ENCODE measurements at places on chromosomes 11 and 22.

GRCh38 chr11:110345743-110346142 is 49.3 kb upstream of the RDX start:
- DNase-seq: no peak

DNA sequence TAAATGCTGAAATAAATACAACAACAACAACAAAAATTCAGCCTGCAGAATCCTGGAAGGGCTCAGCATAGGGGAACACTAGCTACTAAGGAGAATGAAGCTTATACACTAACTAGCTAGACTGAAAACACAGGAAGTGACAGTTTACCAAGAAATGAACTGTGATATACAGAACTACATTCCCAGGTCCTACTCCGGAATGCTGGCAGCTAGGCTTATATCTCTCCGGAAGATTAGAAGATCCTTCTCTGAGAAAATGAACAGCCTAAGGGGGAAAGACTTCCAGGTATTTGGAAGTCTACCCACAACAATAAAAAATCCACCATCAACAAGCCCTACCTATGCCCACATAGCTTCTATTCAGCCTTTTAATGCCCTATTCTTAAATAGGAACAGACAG is 31.0 kb downstream of the CCDC34 start:
- no peak for DNase-seq

DNA sequence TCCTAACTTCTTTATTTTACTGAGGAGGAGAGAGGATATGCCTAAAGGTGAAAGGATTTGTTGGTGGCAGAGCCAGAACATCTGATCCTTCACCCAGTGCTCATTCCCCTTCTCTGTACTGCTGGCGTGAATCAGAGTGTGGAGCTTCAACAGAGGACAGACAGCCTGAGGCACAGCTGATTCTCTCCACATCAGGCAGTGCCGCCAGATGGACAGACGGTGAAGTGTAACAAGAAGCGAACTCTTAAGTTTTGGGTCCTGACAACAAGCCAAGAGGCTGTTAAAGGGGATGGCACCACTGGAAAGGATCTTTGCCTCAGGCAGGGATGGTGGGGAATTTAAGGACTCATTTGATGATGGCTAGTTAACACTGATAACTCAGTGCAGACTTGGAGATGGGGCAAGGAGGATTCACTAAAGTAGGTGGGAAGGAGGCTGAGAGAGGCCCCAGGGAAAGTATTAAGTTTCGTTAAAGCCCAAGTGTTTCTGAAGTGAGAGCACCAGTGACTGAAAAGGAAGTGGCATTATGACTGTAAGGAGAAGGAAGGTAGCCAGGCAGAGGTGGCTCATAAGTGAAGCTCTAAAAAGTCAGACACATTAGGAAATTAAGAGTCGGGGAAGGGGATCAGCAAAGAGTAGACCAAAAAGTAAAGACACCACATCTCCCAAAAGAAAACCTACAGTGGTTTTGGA is 81.3 kb downstream of the CLPB start:
- no peak for DNase-seq

DNA sequence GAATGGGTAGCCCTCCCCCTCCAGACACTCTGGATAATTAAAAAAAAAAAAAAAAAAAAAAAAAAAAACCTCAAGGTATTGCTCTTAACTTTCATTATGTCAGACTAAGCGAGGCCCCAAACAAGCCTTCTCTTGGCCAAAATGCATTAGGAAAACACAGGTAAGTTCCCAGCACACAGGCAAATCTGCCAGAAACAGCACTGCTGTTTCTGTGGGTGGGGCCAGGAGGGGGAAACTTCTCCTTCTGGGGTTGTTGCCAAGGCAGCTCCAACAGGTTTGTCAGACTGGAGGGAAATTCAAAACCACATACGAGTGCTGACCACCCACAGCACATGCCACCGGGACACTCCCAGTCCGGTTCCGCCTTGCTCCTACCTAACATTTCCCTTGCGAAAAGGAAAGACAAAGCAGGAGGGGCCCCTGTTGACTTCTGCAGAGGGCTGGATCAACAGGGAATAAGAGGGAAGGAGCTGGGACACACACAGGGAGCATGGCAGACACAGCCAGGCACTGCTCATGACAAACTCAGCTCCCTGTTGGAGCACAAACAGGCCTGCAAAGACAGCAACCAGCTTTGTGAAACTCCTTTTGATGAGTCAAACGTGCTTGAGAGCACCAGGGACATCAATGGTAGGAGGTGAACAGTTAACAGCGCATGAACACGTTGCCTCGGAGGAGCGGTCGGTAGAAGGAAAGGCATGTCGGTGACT is 55.0 kb downstream of the MYH9 start:
- DNase-seq: peak; percentile 62

- no peak for DNase-seq
These were observed 7.0 kb downstream of the DNAJB13 start for GRCh38 chr11:73957654-73958361.

DNA sequence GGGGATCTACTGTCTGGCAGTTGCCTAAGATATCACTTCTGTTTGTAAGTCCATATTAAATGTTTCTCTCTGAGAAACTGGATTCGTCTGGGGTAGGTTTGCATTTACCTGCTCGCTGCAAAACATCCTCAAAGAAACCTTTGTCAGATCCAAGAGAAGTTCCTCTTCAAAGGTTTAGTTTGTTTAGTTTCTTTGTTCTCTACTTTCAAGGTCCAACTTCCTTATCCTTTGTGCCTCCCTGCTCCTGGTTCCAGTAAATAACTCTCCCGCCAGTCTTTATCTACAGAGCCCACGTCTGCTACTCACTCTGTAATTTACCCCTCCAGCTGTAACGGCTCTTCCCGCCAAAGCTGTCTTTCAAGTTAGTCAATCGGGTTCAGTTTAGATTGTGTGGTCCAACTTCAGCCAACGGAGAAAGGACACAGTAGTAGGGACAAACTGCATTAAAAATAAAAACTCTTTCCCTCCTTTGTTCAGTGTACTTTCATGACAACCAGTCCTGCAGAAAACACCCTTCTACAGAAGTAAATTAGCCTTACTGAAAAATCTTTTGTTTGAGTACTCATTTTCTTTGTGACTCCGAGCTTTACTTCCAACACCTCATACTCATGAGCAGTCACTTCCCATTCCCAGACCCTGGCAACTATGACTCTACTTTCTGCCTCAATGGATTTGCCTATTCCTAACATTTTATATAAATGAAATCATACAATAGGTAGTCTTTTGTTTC is 41.0 kb downstream of the TMPRSS5 start:
- no peak for DNase-seq

DNA sequence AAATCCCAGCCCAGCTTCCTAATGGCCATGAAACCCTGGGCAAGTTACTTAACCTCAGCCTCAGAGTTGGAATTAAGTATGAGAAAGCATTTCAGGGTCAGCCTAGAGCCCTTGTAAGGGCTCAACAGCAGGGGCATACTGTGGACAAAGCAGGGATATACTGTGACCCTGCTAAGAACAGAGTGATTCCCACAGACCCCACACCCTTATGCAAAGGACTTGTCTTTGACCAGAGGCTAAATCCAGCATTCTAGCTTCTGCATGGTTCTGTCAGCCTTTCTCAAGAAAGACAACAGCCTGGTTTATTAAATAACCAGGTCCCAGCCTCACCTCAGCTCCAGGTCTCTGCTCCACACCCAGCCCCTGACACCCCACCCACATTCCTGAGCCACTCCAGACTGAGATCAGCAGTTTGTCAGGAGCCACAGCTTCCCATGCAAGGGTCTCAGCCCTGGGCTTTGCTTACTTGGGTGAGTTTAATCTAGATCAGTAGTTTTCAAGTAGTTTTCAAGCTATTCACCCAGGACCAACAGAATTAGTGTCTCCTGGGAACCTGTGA is 69.2 kb downstream of the GALNT18 start:
- DNase-seq: no peak

DNA sequence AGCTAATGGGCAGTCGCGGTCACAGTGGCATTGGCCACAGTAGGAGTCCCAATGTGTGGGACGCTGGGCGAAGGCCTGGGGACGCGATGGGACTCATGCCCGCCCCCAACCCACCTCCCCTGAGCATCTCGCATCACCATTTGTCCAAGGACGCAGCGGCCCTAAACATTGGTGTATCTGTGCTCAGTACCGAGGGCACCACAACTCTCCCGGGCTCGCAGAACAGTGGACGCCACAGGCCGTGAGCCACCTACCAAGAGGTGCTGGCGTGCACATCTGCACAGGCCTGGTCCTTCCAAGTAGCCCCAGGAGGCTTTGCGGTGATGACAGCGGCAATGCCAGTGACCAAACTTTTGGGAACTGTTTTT is 27.3 kb downstream of the RRP7A start:
- DNase-seq: no peak

DNA sequence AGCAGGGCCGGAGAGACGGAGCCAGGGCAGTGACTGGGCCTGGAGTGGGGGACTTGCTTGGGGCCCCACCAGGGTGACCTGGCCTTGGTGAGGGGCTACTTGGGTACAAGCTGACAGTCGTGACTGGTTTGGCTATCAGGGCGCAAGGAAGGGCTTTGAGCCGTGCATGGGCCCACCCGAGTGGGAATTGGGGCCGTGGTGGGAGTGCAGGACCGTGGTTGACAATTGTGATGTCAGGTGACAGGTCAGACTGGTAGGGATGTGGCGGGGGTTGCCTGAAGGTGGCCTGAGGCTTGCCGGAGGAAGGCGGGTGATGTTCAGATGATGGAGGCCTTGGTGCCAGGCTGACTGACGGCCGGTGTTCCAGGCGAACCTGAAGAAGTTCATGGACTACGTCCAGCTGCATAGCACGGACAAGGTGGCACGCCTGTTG is 5.6 kb downstream of the SHANK3 start:
- no peak for DNase-seq

DNA sequence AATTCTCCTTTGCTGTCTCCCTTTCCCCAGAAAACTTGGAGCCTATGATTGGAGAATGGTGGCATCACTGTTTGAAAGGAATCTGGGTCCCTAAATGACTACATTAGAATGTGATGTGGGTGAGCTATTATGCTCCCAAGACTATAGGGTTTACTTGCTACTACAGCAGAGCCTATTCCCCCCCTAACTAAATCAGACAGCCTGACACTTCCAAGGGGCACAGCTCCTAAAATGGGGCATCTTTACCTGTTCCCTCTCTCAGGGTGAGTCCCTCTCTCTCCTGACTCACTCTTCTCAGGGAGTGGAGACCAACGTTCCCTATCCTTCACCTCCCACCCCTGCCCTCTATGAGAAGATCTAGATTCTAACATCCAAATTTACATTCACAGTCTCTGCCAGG is 775 bp upstream of the ISX start:
- no peak for DNase-seq

GRCh38 chr11:63940786-63941185 is 2.0 kb downstream of the NAA40 start:
- no peak for DNase-seq

GRCh38 chr22:48065892-48066291 is 1303.4 kb downstream of the TBC1D22A start:
- no peak for DNase-seq

GRCh38 chr11:64856382-64857227 is 12.2 kb upstream of the CDC42BPG start:
- DNase-seq: peak; percentile 35

DNA sequence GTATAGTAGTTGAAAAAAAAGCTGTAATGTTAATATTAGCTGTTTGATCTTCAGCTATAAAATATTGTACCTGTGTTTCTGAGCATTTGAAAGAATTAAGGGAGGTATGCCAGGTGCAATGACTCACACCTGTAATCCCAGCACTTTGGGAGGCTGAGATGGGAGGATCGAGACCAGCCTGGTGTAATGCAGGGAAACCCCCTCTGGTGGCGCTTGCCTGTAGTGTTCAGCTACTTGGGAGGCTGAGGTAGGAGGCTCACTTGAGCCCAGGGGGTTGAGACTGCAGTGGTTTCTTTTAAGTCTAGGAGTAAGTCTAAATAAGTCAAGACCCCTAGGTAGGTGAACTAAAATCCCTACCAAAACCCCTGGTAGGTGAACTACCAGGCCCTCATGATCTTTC is 37.1 kb downstream of the TAF1D start:
- DNase-seq: no peak

- DNase-seq: no peak
These were observed 11.5 kb downstream of the TSPAN32 start for GRCh38 chr11:2313051-2313951.

DNA sequence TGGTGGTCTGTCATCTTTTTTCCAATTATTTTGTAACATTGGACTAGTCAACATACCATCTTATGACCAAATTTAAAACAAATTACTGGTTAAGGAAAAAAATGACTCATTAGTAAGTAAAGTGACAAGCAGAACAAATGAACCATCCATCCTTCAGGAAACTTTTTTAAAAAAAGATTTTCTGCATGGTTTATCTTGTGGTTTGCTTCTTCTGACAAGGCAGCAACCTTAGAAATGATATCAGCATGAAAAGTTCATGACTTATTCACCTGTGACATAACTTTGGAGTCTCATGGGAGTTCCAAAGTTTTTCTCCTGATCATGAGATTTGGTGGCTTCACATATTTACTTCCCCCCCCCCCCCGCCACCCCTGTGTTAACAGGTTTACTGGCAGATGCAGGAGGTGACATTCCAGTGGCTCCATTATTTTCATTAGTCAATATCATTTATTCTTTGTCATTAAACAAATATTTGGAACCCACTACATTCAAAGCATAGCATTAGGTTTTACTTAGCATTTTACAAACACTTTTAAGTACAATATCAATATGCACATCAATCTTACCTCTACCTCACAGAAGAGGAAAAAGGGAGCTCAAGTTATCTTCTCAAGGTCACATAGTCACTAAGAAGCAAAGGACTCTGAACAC is 40.7 kb downstream of the DCUN1D5 start:
- DNase-seq: no peak

- no peak for DNase-seq
These were observed 34.5 kb downstream of the SPATA19 start for GRCh38 chr11:133810766-133811165.

- no peak for DNase-seq
These were observed 960.1 kb downstream of the NTM start for GRCh38 chr11:132330515-132330914.

Data from activated T-helper 1 cell treated with anti-CD3 and anti-CD28 coated beads, Interleukin-12 subunit alpha, Interleukin-12 subunit beta, Interleukin-2, Interleukin-4 antibody, amounts not matched to agents 30 ng/mL and 10 ng/mL and 1 ng/mL, durations not matched to agents 14 hours and 24 hours and 36 hours (primary cell).